ENCODE measurements at places on chromosomes 5 and 9.

DNA sequence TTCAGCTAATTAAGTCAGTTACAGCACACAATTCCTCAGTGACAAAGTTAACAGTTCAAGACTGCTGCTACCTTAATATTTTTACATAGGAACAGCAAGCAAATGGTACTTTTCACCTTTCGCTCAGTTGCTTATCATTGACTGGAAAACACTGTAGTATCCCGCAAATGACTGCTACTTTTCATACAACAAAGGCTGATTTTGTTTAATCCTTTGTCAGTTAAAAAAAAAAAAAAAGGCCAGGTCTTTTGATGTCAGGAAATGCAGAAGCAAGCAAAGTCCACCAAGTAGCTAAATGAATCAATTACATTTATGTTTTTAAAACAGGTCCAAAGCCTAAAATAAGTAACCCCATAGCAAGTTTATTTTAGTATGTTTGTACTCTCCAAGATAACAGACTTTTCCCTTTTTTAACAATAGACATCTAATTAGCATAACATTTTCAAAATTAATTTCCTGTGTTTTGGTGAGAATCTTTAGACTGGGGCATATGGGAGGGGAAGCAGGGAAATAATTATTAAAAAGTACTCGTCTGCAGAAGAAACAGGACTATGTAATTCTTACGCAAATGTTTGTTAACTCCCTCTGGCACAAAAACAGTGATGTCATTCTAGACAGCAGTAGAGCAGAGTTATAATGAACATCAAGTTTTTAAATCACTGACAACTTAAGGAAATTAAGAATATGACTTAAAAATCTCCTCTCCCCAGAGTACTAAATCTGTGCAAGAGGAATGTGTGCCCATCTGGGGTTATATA, 9.6 kb downstream of the PFDN1 start:
- DNase-seq = no peak

- DNase-seq = no peak
These were observed 3.6 kb upstream of the SPATA31D1 start for GRCh38 chr9:81984928-81985327.

GRCh38 chr5:18321262-18321942, 687.1 kb downstream of the TAF11L14 start:
- DNase-seq = no peak

GRCh38 chr9:131262327-131263032, 13.8 kb downstream of the FAM78A start:
- peak; percentile 24 for DNase-seq

- DNase-seq = no peak
These were observed 25.8 kb upstream of the PCA3 start for GRCh38 chr9:76738402-76738801.

DNA sequence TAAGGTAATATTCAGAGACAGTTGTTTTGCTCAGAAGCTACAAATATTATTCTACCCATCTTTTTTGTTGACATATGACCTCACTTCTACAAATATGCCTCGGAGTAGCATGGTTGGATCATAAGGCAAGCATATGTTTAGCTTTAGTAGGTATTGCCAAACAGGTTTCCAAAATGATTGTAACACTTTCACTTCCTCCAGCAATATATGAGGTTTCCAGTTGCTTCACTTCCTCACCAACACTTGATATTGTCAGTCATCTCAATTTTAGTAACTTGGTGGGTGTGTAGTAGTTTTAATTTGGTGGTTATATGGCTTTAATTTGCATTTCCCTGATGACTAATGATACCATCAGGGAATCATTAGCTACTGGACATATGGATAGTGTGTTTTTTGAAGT, 46.7 kb downstream of the TNFSF8 start:
- no peak for DNase-seq

DNA sequence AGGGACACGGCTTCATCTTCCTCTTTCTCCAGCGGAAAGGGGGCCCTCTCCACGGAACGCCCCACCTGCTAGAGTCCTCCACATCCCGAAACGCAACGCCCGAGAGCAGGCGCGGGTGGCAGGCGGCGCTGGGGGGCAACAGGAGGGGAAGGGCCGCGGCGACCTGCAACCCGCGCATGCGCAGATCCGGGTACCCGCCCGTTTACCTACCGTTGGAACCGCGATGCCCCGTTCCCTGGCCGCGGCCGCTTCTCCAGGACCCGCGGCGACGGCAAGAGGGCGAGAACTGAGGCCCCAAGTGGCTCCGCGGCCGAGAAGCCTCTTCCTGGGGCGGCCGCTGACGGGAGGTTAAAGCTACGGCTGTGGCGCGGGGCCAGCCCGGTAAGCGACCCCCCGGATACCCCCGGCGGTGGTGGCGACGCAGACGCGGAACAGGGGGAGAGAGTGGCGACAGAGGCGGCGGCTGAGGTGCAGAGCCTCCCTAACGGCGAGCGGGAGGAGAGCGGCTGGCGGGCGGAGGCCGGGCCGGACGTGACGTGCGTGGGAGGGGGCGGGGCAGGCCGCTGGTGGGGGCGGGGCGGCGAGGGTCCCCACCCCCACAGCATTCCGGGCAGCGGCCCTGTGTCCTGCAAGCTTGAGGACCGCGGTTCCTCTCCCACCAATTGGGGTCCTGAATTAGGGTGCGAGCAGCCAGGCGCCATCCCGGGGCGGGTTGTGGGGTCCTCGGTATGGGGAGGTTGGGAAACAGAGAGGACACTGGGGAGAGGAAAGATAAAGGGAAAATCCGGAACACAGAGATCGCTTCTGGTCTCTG, at the start of gene FAM13B:
FAM13B (minus strand) TSS at position 508 of the 814 bp plus-strand sequence. CDS start 13,968 bp downstream, outside the sequence.
- peak; percentile 88 for DNase-seq

DNA sequence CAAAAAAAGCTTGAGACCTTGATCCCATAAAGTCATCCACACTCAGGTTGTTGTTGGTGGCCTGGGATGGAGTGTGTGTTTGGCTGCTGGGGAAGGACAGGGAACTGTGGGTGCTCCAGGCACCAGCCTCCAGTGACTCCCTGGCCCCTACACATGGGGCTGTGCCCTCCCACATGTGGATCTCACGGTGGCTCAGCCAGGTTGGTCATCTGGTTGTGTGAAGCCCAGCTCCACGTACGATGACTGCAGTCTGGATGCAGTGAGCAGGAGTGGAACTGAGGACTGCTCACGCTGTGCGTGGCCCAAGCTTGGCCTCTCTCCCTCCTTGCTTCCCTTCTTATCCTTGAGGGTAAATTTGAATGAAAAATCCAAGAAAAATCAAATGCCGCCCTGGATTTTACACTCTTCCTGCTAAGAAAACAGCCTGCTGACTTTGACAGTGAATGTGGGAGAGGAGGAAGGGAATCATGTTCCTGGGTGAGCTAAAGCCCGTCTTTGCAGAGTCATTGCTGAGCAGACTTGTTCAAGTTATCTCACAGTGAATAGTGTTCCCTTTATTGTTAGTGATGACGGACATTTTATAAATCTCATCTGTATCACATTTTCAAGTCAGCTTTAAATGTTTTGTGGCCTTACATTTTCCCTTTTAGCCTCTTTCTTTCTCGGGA, 65.1 kb upstream of the CACNA1B start:
- DNase-seq = no peak

- no peak for DNase-seq
These were observed 668.4 kb upstream of the CDH9 start for GRCh38 chr5:27706832-27707231.

DNA sequence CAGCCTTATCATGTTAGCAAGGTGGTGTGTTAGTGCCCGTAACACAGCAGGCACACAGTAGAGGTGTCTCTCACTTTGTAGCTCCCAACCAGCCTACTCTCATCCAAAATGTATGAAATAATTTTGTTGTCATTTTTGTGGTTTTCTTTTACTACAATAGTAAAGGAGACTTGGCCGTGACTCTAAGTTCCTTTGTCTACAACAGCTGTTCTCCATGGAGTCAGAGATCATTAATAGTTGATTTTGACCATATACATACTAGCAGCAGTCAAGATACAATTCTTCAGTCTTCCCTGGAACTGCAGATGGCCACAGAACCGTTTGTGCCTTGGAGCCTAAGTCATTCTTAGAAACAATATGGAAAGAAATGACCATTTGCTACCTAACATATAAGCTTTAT, 567.1 kb downstream of the TLR4 start:
- DNase-seq = no peak

DNA sequence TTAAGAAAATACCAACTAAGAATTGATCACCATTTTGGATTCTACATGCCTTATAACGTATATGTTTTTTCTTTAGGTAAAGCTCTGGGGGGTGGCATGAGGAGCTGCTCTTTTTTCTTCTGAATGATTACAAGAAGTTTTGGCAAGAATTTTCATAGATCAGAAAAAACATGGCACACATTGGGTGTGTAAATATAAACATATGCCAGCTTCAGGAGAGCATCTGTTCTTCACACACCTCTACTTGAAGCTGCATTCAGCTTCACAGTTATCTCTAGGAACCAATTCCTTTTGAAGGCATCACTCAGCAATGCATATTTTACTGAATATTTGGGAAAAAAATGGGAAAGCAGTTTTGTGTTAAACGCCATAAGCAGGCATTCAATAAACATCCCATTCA, 122.7 kb upstream of the GHR start:
- no peak for DNase-seq

- no peak for DNase-seq
These were observed 875 bp downstream of the ACO1 start for GRCh38 chr9:32385152-32385884.

DNA sequence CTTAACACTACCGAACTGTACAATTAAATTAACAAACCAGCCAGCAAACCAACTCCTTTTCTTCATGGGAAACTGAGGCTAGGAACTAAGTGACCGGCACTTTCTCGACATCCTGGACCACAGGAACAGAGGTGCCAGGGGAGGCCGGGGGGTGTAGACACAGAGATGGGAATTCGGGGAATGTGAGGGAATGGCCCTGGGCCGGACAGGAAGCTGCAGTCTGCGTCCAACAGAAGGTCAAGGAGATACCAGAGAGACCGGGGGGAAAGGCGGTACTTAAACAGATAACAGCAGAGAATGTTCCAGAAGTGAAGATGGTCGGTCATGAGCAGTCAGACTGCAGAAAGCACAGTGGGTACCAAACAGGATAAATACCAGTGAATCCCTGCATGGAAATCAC, 40.3 kb downstream of the DBH start:
- DNase-seq = peak; percentile 42

- DNase-seq = no peak
These were observed 220.7 kb downstream of the DRD1 start for GRCh38 chr5:175223291-175223690.

DNA sequence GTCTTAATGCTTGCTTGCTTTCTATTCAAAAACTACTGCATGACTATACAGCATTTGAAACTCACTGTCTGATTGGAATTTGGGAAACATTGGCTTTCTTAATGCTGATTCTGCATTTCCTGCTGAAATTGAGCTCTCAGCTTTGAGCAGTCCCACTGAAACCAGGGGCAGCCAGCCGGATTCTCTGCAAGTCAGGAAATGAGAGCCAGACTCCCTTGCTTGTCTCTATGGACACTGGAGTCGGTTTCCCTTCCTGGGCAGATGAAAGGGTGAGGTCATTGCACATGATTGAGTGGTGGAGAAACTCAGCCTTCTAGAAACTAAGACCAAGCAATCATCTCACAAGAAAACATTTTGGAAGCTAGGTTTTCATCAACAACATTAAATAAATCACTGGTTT, 119.7 kb upstream of the SPATA31C2 start:
- DNase-seq = no peak

GRCh38 chr9:71562140-71562539, 206.2 kb downstream of the CEMIP2 start:
- DNase-seq = no peak

GRCh38 chr5:93585767-93586385, 2.9 kb downstream of the NR2F1 start:
- DNase-seq = no peak

DNA sequence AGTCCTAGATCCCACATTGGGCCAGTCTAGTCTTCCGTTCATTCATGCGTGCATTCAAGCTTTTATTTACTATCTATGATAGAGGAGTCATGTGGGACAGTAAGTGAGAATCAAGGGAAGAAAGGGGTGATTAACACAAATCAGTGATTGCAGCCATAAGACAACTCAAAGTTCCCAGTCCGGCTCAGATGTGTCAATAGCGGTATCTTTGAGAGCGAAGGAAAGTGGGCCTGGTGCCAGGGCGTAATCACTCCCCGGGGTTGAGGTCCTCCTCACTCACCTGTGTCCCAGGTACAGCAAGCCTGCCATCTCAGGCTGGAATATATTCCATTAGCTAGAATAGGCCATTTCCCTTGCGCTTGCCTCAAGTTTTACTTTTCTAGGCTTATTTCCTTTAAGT, 196.3 kb downstream of the ATP10B start:
- no peak for DNase-seq

DNA sequence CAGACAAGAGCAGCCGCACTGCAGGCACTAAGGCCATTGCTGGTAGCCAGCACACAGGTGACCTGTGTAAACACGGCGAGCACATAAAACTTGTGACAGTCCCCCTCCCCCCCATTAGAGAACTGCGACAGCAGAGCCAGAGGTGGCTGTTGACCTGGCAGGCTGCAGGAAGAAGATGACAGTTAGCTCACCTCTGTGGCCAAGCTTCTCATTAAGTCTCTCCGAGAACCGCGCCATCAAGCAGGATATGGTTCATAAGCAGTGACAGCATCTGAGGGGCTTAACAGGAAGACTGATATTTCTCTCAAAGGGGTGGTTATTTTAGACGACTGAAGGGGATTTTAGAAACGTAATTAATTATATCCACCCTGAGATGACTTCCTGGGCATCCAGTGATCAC, 5.2 kb downstream of the SURF4 start:
- DNase-seq = peak; percentile 40

- DNase-seq = no peak
These were observed 151.4 kb downstream of the LPAR1 start for GRCh38 chr9:110886832-110887231.

DNA sequence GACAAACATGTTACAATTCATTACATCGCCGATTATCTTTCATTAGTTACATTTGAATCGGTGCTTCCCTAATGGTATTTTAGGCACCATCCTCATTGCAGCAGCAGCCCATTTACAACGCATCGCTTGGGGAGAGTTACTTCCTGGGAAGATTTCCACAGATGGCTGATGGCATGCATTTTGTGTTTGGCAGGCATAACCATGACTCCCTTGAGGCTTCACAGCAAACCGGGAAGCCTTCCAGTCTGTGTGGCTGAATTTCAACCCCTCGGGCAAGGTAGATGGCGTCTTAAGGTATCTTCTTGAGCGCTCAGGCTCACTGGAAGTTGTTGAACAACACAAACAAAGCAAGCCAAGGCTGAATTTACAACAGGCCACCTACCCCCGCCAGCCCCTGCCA, 1.6 kb upstream of the DNAH5 start:
- DNase-seq = no peak
